ENCODE measurements at places on chromosomes 11 and 22. TPM values are rescaled to one million over a fixed set of nuclear protein-coding genes. Genes with fewer than 3 reads are reported as not detected.

GRCh38 chr11:65435411-65435931 is 12.9 kb downstream of the NEAT1 start:
- peaks cover 77% of the 10 kb centered on the region for H3K4me1 ChIP-seq
- H3K27me3 ChIP-seq: no peaks in the 10 kb centered on the region
- H3K4me3 ChIP-seq: peak overlapping the region; percentile 6
- H3K36me3 ChIP-seq: peaks cover 80% of the 10 kb centered on the region
- DNase-seq: peak; percentile 37

- H3K27me3 ChIP-seq: no peaks in the 10 kb centered on the region
- no peak overlapping the region for H3K4me3 ChIP-seq
- no peak for DNase-seq
- no peaks in the 10 kb centered on the region for H3K36me3 ChIP-seq
Measured at GRCh38 chr11:32478277-32478731, 43.0 kb upstream of the WT1 start.

DNA sequence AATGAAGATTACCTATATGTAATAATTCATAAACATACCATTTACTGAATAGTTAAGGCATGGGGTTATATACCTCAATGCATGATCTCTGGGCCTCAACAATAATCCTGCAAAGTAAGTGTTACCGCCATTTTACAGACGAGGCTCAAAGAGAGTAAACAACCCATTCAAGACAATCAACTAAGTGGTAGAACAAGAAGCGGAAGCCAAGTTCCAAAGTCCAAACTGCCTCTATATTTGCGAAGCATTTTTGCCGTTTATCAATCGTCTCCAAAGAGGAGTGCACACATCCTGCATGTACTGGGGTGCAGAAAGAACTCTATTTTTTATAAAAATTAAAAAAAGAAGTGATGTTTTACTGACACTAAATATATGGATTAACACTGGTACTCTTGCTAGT is 27.5 kb upstream of the P4HA3 start:
- no peak for DNase-seq
- H3K27me3 ChIP-seq: no peaks in the 10 kb centered on the region
- no peak overlapping the region for H3K4me3 ChIP-seq
- no peak overlapping the region for H3K27ac ChIP-seq

- H3K4me3 ChIP-seq: no peak overlapping the region
- H3K27me3 ChIP-seq: peaks cover 36% of the 10 kb centered on the region
- no peaks in the 10 kb centered on the region for H3K4me1 ChIP-seq
- no peak overlapping the region for H3K27ac ChIP-seq
- H3K36me3 ChIP-seq: no peaks in the 10 kb centered on the region
Measured at GRCh38 chr11:134609361-134610115, 197.5 kb upstream of the B3GAT1 start.

FOSL1 gene
- total RNA-seq: 3.9 TPM

- H3K27ac ChIP-seq: no peak overlapping the region
- peaks cover 12% of the 10 kb centered on the region for H3K4me1 ChIP-seq
- H3K27me3 ChIP-seq: no peaks in the 10 kb centered on the region
- DNase-seq: no peak
- H3K36me3 ChIP-seq: no peaks in the 10 kb centered on the region
Measured at GRCh38 chr11:57475671-57476046, 15.3 kb downstream of the RTN4RL2 start.

- peaks cover 14% of the 10 kb centered on the region for H3K27me3 ChIP-seq
- H3K27ac ChIP-seq: peak within 1 kb of the TSS; percentile 79
- H3K4me3 ChIP-seq: peak within 1 kb of the TSS; percentile 59
- H3K36me3 ChIP-seq: no peaks in the 10 kb centered on the region
- peak; percentile 89 for DNase-seq
Measured at GRCh38 chr22:37282385-37282677, at the start of gene CYTH4. Gene CYTH4 (plus strand): TSS chr22:37282508. CDS start chr22:37282570, 62 bp downstream.

- no peak for DNase-seq
- peak overlapping the region; percentile 42 for H3K4me3 ChIP-seq
- H3K27ac ChIP-seq: peak overlapping the region; percentile 66
- no peaks in the 10 kb centered on the region for H3K27me3 ChIP-seq
- no peaks in the 10 kb centered on the region for H3K36me3 ChIP-seq
- peaks cover 11% of the 10 kb centered on the region for H3K4me1 ChIP-seq
Measured at GRCh38 chr11:118689503-118689851, 10.0 kb upstream of the TREH start.

GRCh38 chr22:46563381-46564083 is 26.1 kb upstream of the CELSR1 start:
- H3K27me3 ChIP-seq: no peaks in the 10 kb centered on the region
- peaks cover 9% of the 10 kb centered on the region for H3K4me1 ChIP-seq
- no peak overlapping the region for H3K27ac ChIP-seq
- H3K4me3 ChIP-seq: no peak overlapping the region

KLHL35 gene
- 3.4 TPM for total RNA-seq

HEPHL1 gene
- total RNA-seq: not detected

All from upper lobe of right lung (tissue), 1 donor.